ENCODE measurements at places on chromosomes 5 and 9.

DNA sequence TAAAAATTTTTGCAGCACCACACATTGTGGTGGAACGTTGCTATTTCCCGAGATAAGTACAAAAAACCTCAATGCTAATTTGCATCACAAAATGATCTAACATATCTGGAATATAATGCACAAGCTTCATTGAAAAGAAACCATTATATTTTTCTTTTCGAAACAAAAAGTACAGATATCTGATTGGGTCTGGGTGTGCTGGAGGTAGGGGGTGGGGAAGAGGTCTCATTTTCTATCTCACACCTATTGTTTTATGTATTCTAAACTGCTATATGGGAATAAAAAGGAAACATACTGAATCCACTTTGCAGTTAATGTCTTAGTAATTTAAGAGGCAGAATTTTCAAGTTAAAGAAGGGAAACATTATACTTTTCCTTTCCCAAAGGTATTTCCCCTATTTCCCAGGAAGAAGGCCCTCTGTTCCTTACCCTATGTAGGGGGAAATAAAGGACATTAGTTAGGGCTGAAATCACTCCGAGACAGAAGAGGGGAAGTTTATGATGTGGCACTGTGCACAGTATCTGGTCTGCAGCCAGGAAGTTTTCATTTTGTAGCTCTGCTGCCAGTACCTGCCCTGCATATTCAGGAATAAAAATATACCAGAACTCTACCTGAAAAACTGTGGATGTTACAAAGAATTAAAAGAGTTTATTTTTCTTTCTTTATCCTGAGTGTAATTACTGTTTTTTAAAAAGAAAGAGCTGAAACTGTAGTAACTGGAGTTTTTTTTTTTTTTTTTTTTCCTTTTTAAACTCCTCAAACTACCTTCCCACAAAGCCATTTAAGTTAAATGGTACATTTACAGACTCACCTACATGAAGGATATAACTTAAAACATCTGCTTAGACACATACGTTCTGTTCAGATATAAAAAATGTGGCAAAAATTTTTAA, 7.4 kb downstream of the MEF2C start:
- peak; percentile 76 for DNase-seq

DNA sequence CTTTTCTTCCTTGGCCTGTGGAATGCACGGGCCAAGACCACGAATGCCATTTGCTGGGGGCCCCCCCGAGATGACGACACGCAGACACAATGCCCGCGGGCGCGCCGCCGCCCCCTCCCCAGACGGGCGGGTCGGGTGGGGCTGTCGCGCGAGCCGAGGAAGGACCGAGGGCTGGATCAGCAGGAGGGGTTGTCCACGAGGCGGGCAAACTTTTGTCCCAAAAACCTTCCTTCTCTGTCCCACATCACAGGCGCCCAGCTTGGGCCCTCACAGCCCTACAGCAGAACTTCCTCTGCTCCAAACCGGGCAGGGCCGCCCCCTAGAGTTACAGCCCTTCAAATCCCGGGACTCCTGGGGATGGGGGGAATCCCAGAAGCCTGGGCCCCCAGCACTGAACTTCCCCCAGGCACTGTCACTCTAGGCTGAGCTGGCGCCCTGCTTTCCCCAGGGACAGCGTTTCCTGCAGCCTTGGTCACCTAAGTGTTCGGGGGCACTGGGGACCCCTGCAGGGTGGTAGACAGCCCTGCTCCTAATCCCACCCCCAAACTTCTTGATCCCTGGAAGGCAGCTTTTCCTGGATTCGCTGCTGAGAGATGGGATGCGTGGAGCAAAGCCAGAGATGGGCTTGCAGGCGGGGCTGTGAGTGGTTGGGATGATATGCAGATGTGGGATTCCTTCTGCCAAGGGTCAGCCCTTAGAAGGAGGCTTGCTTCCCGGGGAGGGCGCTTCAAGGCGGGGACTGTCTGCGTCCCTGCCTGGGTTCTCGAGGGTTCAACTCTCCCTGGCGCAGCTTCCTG, 980 bp downstream of the COL5A1 start:
- no peak for DNase-seq

- no peak for DNase-seq
Observed at GRCh38 chr9:108087781-108088180, 598.2 kb upstream of the KLF4 start.

- no peak for DNase-seq
Observed at GRCh38 chr9:130107955-130108354, 54.2 kb downstream of the GPR107 start.

- DNase-seq: peak; percentile 81
Observed at GRCh38 chr5:123610665-123611405, 98.9 kb downstream of the CSNK1G3 start.

DNA sequence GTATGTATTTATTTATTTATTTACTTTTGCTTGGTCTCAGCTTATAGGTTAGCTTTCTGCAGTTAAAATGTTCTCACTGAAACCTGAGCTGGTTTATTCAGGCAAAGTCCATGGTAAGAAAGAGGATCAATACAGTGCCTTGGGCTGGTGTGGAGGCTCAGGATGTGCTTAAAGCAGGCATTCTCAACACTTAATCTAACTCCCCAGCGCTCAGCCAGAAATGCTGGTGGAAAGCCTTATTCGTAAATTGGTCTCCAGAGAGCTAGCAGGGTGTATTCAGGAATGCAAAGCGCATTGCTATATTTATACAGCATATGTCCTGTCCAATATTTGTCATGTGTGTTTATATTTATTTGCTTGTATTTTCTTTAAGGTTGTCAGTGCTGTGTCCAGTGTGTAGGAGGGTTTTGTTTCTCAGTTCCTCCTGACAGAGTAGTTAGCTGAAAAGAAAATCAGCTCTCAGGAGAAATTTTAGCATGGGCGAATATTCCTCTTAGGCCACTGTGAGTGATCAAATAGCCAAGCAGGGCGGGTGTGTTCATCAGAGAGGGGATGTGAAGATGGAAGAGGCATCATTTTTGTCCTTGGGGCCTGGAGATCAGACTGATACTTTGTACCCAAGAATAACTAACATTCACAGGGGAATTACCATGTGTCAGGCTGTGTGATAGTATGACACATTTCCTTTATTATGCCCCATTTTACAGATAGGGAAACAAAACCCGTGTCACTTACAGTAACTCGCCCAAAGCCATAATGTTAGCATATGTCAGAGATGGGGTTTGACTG, 65.8 kb downstream of the DOCK2 start:
- no peak for DNase-seq

DNA sequence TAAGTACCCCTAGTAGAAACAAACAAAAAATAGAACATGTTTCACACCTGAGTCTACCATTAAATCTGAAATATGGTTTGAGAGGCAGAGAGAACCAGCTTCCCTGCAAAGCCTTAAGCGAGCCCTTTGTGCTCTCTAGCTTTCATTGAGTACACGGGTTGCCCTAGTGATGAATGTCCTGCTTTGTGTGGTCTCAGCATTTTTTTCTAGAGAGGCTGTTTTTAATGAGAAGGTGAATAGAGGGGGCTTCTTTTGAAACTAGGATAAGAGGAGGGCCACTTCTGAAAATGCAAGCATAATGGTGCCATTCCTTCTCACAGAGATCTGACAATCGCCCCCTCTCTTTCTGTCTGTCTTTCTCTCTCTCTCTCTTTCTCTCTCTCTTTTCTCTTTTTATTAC, 131.3 kb downstream of the MACIR start:
- DNase-seq: no peak

- no peak for DNase-seq
Observed at GRCh38 chr5:150497274-150497988, 10.5 kb upstream of the NDST1 start.

DNA sequence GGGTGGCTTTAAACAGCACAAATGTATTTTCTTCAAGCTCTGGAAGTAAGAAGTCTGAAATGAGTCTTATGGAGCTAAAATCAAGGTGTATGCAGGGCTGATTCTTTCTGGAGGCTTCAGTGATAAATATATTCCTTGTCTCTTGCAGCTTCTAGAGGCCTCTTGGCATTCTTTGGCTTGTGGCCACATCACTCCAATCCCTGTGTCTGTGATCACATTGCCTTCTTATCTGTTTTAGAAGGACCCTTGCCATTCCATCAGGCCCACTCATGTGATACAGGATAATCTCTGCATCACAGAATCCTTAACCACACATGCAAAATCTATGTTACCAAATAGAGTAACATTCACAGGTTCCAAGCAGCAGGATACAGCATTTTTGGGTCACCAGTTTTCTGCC, 917.8 kb upstream of the C9orf72 start:
- DNase-seq: no peak

DNA sequence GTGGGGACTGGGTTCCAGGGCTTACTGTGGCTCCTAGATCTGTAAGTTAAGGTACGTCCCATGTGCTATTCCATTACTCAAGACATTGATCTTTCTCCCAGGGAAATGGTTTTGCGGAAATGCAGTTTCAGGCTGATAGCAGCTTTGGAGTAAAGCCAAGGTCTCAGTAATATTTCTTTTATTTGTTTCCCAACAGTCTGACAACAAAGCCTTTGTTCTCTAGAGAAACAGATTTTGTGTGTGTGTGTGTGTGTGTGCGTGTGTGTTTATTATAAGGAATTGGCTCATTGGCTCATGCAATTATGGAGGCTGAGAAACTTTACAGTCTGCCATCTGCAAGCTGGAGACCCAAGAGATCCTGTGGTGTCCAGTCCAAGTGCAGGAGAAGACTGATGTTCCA, 12.1 kb upstream of the POC5 start:
- no peak for DNase-seq

DNA sequence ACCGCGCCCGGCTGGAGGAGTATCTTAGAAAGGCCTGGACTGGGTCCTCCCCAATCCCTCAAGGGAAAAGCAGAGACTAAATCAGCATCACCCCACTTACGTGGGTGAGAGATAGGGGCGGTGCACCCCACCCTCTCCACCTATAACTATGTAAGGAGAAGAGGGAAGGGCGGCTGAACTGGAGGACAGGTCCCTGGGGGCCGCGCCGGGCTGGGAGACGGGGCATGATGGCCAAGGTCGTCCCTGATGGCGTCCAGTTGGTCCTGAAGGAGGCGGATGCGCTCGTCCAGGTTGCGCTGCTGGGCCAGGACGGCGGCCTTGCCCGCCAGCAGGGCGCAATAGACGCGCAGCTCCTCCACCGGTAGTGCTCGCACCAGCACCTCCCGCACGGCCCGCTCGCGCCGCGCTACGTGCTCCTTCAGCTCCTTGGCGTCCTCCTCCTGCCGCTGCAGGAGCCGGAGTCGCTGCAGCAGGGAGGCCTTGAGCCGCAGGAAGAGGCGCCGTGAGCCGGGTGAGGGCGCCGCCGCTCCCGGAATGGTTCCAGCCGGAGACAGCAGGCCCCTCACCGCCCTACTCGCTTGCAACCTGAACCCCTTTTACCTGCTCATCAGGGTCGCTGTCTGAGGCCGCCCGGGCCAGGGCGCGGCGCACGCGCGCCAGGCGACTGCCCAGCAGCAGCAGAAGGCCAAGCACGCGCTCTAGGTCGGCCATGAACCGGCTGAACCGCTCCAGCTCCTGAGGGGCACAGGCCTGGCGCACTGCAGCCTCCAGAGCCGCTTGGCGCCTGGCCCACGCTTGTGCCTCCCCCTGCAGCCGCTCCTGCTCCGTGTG, 7.6 kb downstream of the SHROOM1 start:
- DNase-seq: peak; percentile 51

DNA sequence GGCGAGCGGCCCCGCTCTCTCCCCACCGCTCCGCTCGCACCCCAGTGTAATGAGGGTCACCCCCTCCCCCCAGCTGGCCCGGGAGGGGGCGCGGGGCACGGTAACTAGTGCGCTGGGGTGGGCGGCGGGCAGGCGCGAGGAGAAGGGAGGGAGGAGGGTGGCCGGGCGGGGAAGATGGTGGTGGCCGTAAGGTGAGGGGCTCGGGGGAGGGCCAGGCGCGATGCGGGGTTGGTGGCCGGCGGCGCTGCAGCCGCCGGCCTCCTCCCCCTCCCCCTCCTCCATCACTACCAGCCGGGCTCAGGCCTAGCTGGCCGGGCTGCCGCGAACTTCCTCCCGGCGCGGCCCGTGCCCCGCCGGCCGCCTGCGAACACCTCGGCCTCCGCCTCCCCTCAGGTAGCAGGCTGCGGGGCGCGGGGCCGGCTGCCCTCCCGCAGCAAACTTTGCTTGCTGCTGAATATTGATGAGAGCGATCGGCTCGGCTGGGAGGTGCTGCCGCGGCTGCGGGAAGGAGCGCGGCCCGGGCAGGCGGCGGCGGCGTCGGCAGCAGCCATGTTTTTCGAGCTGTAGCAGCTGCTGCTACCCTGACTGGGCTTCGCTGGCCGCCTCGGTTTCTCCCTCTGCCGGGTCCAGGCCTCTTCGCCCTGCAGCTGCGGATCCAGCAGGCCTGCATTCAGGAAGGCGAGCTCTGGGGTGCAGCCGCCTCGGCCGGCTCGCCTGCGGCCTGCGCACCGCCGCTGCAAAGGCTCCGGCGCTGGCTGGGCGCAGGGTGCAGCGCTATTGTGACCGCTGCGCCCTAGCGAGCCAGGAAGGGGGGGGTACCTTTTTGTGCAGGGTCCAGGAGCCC, 502 bp downstream of the NSD1 start:
- peak; percentile 62 for DNase-seq

- no peak for DNase-seq
Observed at GRCh38 chr5:15852949-15853348, 326.6 kb downstream of the MARCHF11 start.

DNA sequence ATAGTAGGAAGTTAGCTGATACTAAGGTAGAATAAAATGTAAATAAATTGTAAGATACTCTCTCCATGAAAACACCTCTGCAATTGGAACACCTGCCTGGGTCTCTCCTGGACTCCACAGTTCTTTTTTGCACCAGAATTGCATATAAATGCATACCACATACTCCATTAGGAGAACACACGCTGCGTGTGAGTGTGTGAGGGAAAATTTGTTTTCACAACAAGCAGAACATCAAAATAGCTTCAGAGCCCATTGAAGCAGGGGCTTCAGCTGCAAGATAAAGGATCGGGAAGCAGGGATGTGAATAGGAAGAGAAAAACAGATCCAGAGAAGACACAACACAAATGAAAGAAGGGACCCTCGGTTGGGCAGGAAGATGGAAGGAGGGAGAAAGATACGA, 389.8 kb upstream of the BRINP1 start:
- no peak for DNase-seq

- no peak for DNase-seq
Observed at GRCh38 chr9:32704343-32704742, 68.9 kb upstream of the TAF1L start.

GRCh38 chr5:40679148-40679912, 385 bp upstream of the PTGER4 start:
- peak; percentile 90 for DNase-seq

DNA sequence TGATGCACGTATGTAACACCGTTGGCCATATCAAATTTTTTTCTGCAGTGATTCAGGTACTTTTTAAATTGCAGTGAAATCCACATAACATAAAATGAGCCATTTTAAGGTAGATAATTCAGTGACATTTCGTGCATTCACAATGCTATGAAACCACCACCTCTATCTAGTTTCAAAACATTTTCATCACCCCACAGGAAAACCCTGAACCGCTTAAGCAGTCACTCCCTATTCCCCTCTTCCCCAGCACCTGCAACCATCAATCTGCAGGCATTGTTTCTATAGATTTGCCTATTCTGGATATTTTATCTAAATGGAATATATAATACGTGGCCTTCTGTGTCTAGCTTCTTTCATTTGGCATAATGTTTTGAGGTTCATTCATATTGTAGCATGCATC, 79.2 kb downstream of the BOD1 start:
- no peak for DNase-seq

- peak; percentile 96 for DNase-seq
Observed at GRCh38 chr5:150763023-150763769, 4.4 kb upstream of the DCTN4 start.

All from hematopoietic multipotent progenitor cell treated with erythropoietin and hydrocortisone succinate and interleukin-3 and kit ligand, for 6 days (in vitro differentiated cells).